Occipital lobe (tissue), 3 donors: ENCODE measurements at places on chromosomes 16 and 17.

DNA sequence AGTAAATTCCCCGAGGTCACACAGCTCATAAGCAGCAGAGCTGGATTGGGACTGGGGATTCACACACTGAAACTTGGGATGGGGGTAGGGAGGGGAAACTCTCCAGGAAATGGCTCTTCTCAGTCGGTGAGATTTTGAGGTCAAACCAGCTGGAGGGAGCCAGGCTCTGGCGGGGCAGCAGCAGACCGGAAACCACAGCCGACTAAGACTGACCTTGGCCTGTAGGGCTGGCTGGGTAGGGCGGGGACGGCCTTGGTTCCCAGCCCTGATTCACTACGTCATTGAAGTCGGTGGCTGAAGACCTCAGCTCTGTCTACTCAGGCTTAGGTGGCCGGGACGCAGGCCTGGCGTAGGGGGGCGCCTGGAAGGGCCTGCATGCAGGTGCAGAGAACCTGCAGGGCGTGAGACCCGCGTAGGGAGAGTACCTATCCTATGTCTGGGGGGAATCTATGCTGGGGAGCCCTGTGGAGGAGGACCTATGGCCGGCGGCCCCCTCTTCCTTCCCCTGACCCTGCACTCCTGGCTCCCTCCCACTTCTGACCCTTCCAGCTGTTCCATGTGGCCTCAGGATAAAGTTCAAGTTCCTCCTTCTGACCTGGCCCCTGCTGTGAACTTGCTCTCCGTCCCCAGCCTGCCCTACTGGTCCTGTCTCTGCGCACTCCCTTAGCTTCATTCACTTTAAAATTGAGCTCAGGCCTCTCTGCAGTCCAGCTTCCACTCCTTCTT lies 11.9 kb upstream of the SLC4A1 start:
- DNase-seq, result no peak

DNA sequence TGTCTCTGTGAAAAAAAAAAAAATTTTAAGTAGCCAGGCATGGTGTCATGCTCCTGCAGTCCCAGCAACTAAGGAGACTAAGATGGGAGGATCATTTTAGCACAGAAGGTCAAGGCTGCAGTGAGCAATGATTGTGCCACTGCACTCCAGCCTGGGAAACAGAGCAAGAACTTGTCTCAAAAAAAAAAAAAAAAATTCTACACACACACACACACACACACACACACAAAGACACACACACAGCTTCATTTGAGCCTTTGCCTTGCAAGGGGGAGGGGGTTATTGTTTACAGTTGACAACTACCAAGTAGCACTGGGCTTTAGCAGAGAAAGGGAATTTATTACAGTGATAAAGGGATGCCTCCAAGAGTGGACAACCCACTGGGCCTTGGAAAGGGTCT lies 4.9 kb upstream of the POLR3E start:
- DNase-seq, result no peak

DNA sequence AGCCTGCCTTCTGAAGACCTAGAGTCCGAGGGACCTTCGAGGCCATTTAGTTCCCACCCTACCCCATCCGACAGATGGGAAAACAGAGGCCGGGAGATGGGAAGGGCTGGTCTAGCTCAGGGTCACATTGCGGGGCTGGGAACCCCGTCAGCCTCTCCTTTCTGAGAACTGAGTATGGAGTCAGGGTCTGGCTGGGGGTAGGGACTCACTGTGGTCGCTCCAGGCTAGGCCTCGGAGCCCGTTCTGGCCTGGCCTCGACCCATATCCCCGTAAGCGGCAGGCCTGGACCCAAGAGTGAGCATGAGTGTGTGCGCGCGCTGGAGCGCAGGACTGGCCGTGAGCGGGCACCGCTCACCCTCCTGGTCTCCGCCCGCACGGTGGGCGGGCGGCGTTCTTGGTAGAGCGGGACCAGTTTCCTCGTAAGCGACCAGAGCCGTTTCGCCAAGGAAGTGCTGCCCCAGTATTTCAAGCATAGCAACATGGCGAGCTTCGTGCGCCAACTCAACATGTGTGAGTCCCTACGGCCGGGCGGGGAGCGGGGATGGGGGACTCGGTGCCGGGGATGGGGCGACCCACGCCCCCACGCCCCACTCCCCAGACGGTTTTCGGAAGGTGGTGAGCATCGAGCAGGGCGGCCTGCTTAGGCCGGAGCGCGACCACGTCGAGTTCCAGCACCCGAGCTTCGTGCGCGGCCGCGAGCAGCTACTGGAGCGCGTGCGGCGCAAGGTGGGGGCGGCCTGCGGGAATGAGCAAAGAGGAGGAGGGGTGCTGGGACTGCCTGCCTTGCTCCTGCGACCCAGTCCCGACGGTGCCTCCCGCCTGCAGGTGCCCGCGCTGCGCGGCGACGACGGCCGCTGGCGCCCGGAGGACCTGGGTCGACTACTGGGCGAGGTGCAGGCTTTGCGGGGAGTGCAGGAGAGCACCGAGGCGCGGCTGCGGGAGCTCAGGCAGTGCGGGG lies 855 bp downstream of the HSF4 start:
- DNase-seq, result no peak

- no peak for DNase-seq
Measured at GRCh38 chr16:75787440-75787839, 61.1 kb upstream of the CPHXL start.

DNA sequence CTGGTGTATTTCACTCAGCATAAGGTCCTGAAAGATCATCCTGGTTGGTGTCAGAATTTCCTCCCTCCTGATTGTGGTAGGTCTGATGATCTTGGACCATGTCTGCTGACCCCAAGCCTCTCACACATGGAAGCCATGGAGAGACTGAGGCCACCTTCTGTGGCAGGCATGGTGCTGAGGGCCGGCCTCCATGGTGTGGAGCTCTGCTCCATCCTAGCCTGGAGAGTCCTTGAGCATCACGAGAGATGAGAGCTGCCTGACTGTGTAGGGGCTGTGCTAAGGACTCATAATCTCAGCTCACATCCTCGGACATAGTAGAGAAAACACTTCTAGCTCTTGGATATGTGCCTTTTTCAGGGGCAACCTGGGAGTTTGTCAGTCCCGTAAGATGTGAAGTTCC lies 40.6 kb downstream of the MPRIP start:
- no peak for DNase-seq

- DNase-seq, result peak; percentile 11
Measured at GRCh38 chr16:51431517-51432241, 280.6 kb upstream of the SALL1 start.

- no peak for DNase-seq
Measured at GRCh38 chr16:87335625-87336433, 18.6 kb upstream of the C16orf95 start.

GRCh38 chr17:66727634-66728570 lies 107.0 kb upstream of the CACNG5 start:
- DNase-seq, result peak; percentile 73

GRCh38 chr16:1096169-1097082 lies at the start of gene C1QTNF8:
C1QTNF8 (minus strand) TSS chr16:1096244; CDS start chr16:1094922, 1,322 bp downstream.
- DNase-seq, result no peak

DNA sequence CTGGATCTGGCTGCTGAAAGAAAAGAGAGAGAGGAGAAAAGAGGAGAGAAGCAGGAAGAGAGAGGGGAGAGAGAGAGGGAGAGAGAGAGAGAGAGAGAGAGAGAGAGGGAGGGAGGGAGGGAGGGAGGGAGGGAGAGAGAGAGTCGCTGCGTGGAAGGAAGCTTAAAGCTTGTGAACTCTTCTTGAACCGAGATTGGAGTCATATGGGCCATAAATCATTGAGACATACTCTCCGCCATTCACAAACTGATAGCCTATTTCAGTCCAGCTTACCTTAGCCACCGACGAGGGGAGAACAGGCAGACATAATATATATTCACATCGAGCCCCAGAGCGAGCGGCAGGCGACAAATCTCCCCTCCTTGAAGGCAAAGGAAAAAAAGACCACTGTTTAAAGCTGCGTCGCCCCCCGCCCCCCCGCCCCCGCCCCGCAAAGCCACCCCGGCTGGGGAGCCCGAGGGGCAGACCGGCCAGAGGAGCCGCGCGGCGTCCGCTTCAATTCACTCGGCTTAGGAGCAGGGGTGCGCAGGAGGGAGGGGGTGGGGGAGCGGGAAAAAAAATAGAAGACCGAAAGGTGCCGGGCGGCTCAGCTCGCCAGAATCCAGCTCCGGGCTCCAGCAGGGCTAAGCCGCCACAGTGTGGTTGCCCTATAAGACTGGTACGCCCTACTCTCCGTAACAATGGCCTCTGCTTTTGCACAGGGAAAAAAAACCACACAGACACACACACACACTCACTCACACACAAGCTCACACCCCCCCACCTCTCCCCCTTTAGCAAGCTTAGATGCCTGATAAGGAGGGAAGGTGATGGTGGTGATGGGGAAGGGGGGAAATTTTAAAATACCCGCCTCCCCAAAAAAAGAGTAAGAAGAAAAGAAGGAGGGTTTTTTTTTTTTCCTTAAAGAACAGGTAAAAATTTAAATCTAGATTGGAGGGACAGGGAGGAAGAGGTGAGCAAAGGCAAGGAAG lies 10.6 kb upstream of the HOXB2 start:
- DNase-seq, result no peak

DNA sequence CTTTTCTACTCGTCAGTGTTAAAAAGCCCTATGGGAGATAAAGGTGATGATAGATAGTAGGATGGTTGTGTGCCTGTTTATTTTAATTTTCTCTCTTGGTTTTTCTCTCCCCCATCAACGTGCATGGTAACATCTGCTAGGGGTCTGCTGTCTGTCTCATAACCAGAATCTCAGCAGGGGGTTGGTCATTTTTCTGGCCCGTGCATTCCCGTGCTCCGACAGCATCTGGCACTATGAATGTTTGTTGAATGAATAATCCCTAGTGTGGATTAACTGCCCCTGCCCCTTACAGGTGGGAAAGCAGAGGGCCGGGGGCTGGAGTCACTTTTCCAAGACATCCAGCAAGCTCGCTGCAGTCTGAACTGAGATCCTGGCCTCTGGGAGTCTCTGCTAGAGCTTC lies 6.3 kb downstream of the CA5A start:
- no peak for DNase-seq

DNA sequence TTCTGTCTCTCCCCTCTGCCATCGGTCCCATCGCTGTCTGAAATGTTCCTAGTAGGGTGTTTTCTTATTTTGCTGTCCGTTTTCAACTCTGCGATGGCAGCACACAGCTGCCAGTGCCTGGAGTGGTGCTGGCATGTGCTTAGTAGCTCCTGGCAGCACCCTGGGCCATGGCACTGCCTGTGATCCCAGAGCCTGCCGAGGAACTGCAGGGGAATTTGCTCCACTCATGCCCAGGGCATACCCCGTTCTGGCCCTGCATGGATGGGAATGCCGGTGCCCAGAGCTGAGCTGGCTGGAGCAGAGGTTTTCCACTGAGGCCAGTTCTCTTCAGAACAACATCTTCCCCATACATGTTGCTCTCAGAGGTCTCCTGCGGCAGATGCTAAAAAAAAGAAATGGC lies 43.1 kb downstream of the GPT2 start:
- DNase-seq, result no peak

- no peak for DNase-seq
Measured at GRCh38 chr17:83055911-83056582, 23.4 kb upstream of the METRNL start.

GRCh38 chr17:60395508-60396065 lies 3.7 kb upstream of the USP32 start:
- DNase-seq, result no peak

DNA sequence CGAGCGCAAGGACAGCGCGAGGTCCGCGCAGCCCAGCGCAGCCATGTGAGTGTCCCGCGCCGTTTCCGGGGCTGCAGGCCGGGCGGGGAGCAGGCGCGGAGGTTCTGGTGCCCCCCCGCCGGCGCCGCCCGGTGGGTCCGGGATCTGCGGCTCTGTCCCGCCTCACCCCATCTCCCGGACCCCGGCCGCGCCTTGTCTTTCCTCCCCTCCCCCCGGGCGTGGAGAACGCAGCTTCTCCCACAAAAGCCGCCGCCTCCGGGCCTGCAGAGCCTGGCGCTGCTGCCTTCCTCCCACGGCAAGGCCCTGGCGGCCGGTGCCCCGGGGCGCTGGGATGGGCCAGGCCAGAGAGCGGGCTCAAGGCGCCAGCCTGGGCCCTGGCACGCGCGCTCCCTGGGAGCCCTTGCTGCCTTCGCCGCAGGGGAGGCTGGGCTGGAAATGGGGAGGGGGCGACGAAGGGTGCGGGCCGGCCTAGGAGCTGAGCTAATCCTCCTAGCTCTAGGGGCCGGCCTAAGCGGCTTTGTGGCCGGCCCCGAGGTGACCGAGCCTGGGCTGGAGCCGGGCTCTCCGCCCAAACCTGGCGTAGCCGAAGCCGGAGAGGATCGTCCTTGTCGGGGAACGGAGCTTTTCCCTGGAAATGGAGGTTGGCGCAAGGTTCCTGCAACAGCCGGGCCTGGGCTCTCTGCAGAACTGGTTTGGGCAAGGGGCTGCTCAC lies 397 bp downstream of the RIPOR1 start:
- DNase-seq, result no peak

GRCh38 chr16:17845031-17845430 lies 374.3 kb upstream of the XYLT1 start:
- no peak for DNase-seq

GRCh38 chr16:31253642-31254045 lies 6.1 kb upstream of the ITGAM start:
- no peak for DNase-seq

- no peak for DNase-seq
Measured at GRCh38 chr17:4476511-4477070, 22.1 kb upstream of the SPNS2 start.

- DNase-seq, result no peak
Measured at GRCh38 chr17:46200197-46200596, 7.0 kb upstream of the KANSL1 start.

DNA sequence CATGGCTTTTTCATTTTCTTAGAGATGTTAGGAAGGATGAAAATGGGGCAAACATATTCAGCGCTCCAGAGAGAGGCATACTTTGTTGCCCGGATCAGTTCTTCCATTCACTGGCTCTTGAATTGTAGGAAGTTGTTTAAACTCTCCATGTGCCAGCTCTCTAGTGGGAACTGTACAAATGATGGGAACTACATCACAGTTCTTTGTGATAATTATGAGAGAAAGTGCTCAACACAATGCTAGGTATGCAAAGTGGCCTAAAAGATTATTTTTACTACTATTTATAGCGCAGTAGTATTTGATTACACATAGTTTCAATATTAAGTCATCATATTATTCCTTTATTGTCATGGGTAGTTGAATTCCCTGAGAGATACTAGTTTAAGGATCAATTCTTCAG lies 268.5 kb downstream of the RBFOX1 start:
- no peak for DNase-seq

GRCh38 chr17:79400989-79401703 lies 209.7 kb downstream of the RBFOX3 start:
- peak; percentile 61 for DNase-seq

DNA sequence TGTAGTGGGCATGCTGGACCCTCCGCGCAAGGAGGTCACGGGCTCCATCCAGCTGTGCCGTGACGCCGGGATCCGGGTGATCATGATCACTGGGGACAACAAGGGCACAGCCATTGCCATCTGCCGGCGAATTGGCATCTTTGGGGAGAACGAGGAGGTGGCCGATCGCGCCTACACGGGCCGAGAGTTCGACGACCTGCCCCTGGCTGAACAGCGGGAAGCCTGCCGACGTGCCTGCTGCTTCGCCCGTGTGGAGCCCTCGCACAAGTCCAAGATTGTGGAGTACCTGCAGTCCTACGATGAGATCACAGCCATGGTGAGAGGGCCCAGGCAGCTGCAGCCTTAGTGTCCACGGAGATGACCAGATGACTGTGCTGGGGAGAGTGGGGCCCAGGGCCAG lies 22.3 kb downstream of the ATP2A1 start:
- no peak for DNase-seq
